ENCODE measurements at places on chromosomes 1 and 21.

GRCh38 chr21:21179619-21180298 is 181.6 kb downstream of the NCAM2 start:
- DNase-seq: no peak

GRCh38 chr1:4172644-4173599 is 272.9 kb upstream of the C1orf174 start:
- no peak for DNase-seq

- DNase-seq: no peak
These were observed 168.2 kb upstream of the DPT start for GRCh38 chr1:168897249-168897648.

DNA sequence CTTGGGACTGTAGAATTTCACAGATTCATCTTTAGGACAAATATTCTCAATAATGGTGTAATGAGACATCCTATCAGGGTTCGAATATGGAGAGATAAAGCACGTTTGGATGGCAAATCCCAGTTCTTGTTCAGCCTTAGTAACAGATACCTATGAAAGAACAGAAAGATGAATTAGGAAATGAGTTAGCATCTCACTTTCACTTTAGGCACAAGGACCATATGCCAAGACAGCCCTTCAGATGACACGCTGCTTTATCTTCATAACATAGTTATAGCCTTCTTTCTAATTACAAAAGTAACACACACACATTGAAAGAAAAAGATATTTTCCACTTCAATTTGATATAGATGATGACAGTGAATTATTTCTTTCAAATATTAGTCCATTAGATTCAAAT is 173.6 kb downstream of the TGFBR3 start:
- DNase-seq: no peak

- DNase-seq: peak; percentile 50
These were observed 34.2 kb upstream of the ABCD3 start for GRCh38 chr1:94383966-94384408.

DNA sequence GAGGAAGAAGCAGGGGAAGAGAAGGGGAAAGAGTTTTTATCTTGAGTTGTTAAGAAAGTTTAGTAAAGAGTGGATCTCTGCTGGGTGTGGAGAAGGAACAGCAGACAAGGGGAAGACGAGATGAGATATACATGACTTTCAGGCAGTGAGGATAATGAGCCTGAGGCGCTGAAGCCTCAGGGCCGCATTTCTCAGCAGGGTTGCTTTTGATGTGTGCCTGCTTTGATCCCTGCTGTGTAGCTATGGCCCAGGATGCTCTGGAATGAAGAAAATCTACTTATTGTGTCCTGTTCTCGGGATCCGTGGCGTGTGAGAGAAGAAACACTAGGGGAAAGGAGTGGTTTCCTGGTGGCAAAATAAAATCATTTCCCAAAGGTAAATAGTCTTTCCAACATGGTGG is 15.1 kb upstream of the RPE65 start:
- DNase-seq: no peak

DNA sequence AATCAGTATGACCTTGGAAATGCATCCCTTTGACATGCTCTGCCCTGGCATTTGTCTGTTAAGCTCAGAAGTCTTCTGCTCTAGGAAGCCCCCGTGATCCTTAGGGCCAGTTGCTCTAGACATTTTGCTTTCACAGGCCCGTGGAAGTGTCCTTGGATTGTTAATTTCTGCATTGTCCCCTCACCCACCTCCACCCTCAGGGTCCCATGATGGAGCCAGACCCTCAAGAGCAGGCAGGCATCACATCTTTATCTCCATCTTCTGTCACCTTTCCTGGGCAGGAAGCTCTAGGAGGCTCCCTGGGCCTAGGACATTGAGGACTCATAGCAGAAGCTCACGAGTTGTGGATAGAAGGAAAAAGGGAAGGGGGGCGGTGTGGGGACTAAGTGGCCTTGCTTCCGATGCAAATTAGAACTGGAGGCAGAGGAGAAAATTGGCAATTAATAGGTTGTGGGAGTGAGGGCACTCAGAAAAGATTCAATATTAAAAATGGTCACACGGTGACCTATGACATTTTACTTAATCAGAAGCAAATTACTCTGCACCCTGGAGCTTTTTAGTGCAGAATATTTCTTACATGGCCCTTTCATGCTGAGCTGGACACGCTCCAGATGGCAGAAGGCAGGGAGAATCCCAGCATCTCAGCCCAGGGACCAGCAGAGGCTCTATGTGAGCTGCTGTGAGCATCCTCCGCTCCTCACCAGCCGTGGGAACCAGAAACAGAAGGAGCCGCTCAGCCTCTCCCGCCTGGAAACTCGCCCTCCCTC is 185.0 kb downstream of the MATN1 start:
- no peak for DNase-seq

- DNase-seq: no peak
These were observed 178.3 kb upstream of the RAB4A start for GRCh38 chr1:229092377-229093237.

DNA sequence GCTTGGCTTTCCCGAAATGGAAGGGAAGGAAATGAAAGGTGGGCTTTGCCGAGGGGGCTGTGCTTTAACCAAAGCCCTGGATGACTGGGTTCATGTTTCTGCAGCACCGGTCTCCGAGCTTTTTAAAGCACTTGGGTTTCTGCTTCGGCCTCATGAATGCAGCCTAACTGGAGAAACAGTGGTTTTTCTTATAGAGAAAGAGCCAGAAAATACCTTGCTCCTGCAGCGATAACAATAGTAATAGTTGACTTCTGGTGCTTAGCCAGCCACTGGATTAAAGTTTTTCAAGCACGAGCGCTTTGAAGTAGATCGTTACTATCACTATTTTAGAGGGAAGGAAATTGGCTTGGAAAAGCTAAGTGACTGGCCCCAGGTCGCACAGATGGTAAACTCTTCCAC is 500 bp upstream of the DOCK7 start:
- peak; percentile 43 for DNase-seq

DNA sequence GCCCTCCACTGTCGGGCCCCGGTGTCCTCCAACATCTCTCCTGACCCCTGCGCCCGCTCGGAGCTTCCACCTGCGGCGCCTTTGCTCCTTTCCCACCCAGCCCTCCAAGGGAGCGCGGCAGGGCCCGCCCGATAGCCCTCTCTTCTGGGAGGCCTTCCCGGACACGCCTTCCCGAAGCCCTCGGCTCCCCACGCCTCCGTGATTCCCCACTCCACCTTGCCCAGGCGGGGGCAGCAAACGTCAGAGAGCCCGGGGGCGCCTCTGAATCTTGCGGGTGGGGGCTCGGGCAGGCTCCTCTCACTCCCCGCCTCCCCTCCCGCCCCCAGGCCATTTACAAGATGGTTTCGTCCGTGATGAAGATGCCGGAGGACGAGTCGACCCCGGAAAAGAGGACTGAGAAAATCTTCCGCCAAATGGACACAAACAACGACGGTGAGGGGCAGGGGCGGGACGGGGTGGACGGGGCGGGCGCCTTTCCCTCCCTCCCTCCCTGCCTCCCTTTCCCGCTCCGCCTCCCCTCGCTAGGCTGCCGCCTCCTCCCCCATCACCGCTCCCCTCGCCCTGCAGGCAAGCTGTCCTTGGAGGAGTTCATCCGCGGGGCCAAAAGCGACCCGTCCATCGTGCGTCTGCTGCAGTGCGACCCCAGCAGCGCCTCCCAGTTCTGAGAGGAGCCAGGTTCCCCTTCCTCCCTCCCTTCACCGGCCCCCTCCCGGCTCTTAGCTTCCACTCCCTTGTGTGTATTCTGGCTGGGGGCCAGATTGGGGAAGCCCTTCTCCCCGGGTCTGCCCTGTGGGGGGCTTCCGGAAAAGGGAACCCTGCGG is 7.1 kb downstream of the HPCA start:
- DNase-seq: no peak

- DNase-seq: no peak
These were observed 53.3 kb upstream of the QSOX1 start for GRCh38 chr1:180101411-180101810.

GRCh38 chr1:31981972-31982371 is 31.7 kb upstream of the KHDRBS1 start:
- DNase-seq: no peak

- DNase-seq: no peak
These were observed 12.3 kb downstream of the OBSCN start for GRCh38 chr1:228219962-228220780.

- DNase-seq: no peak
These were observed 779 bp upstream of the DEGS1 start for GRCh38 chr1:224182057-224182865.

DNA sequence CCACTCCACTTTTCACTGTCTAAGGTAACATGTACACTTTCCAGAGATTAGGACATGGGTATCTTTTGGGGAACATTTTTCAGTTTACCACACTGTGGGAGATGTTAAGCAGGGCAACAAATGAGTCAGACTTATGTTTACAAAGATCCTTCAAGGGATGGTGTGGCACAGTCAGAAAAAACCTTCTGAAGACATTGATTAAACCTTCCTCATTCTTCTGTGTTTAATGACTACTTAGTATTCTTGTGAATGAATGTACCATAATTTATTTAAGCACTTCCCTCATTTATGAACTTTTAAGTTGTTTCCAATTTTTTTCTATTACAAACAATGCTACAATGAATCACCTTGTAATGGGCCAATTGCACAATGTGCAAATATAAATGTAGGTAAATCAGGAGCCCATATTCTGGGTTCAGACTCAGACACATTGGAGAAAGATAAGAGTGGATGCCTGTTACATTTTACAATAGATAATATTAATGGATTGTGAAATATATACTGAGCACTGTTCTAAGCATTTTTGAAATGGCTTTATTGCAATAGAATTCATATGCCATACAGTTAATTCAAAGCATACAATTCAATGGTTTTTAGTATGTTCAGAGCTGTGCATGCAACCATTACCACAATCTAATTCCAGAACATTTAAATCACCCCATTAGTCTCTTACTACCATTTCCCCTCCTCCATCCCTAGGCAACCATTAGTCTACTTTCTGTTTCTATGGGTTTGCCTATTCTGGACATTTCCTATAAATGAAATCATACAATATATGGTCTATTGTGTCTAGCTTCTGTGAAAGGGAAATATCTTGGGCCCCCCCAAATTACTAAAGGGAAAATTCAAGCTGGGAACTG is 1.9 kb upstream of the SFT2D2 start:
- no peak for DNase-seq

All from fibroblast of lung (primary cell).